ENCODE measurements at places on chromosomes 6 and 20. TPM values are rescaled to one million over a fixed set of nuclear protein-coding genes. Genes with fewer than 3 reads are reported as not detected.

Gene MYB
- total RNA-seq, result 1.3 TPM

Gene REM1
- 2.5 TPM for total RNA-seq

Gene CCN2
- 64.1 TPM for total RNA-seq

Gene WFDC10B
- total RNA-seq, result 0.60 TPM

Gene ABHD12
- total RNA-seq, result 61.5 TPM

Gene TPD52L1
- 69.1 TPM for total RNA-seq

Gene PGC
- not detected for total RNA-seq

Gene GSTA2
- 0.28 TPM for total RNA-seq

Gene ILRUN
- total RNA-seq, result 55.7 TPM

Gene GRIK2
- total RNA-seq, result 0.82 TPM

Gene PCK1
- total RNA-seq, result 29.7 TPM

Gene GTSF1L
- total RNA-seq, result not detected

Gene CYP39A1
- 6.0 TPM for total RNA-seq

Gene CST7
- total RNA-seq, result 3.7 TPM

Gene C20orf144
- 0.16 TPM for total RNA-seq

Gene SIRPB2
- 8.2 TPM for total RNA-seq

Gene VSX1
- total RNA-seq, result 0.41 TPM

Data from kidney (tissue), 22 donors.